Epithelial cell of proximal tubule (primary cell): ENCODE measurements at places on chromosomes 7 and 10.

DNA sequence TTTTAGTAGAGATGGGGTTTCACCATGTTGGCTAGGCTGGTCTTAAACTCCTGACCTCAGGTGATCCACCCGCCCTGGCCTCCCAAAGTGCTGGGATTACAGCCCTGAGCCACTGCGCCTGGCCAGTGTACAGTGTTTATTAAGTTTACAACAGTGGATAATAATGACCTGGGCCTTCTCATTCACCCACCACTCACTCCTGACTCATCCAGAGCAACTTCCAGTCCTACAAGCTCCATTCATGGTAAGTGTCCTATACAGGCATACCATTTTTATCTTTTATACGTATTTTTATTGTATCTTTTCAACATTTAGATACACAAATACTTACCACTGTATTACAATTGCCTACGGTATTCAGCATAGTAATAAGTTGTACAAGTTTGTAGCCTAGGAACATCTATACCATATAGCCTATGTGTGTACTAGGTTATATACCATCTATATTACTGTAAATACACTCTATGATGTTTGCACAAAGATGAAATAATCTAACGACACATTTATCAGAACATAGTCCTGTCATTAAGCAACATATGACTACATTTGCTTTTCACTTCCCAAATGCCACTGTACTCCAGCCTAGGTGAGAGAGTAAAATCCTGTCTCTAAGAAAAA lies 17.1 kb downstream of the HOXA1 start:
- no peak for DNase-seq

- DNase-seq, result no peak
These were observed 85.1 kb upstream of the KMT2C start for GRCh38 chr7:152520861-152521302.

DNA sequence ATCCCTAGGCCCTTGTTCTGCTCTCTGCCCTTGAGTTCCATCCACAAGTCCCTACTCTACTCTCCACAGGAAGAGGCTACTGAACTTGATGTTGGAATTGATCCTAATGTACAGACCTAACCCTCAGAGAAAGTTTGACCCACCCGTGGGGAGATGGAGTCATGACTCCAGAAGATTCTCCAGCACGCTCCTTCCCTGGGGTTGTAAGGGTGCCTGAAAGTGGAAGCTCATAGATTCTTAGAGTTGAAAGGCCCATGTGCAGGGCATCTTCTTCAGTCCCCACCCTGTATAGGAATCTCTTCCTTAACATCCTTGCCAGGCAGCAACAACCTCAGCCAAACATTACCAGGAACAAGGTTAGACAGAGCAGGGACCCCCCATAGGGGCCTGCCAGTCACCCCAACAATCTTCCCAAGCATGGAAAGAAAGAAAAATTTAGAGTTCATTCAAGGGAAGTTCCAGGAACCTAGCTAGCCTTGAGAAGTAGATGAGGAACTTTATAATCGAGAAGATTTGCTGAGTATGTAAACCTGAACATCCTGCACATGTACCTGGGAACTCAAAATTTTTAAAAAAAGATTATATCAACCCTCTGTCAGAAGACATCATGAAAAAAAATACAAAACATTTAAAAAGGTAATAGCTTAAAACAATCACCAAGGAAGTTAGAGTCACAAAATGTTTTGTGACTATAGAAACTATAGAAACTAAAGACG lies 49.5 kb downstream of the THNSL1 start:
- DNase-seq, result no peak

- no peak for DNase-seq
These were observed at the start of gene PRSS2 for GRCh38 chr7:142770661-142771352. TSS of gene PRSS2 (plus strand) at chr7:142770970. CDS start at chr7:142770983, 13 bp downstream.

DNA sequence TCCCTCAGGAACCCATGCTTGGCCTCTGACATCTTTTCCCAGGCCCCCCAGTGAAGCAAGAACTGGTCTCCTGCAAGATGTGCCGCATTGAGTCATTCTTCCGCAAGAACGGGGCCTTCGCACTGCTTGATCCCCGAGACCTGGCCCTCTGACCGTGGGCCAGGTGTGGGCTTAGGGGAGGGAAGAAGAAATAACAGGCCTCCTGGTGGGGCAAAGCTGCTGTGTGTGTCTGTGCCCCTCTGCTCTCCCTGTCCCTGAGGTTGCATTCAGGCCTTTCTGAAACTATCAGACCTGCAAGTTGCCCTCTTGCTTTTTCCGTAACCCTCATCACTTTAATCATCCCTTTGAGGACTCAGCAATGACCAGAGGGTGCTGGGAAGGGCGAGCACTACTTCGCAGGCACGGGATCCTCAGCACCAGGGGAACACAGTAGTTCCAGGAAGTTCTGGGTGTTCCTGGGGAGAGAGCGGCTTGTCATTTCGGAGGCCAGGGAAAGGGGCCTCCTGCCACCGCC lies 6.0 kb downstream of the ATP6V1F start:
- DNase-seq, result no peak

DNA sequence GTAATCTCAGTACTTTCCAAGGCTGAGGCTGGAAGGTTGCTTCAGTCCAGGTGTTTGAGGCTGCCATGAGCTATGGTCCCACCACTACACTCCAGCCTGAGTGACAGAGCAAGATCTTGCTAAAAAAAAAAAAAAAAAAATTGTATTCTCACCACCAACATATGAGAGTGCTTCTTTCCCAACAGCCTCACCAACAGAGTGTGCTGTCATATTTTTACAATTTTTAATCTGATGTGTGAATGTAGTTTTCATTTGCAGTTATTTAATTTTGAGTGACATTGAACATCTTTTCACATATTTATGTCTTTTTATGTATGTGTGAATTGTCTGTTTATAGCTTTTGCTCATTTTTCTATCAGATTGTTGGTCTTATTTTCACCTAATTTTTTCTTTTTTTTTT lies 35.2 kb downstream of the MYO1G start:
- DNase-seq, result no peak
